Left renal pelvis (tissue), 4 donors: ENCODE measurements at places on chromosomes 2 and 18.

- peak; percentile 83 for DNase-seq
Measured at GRCh38 chr18:32349728-32350395, 120.8 kb downstream of the GAREM1 start.

GRCh38 chr2:43944915-43945314, 50.9 kb downstream of the LRPPRC start:
- DNase-seq = no peak

DNA sequence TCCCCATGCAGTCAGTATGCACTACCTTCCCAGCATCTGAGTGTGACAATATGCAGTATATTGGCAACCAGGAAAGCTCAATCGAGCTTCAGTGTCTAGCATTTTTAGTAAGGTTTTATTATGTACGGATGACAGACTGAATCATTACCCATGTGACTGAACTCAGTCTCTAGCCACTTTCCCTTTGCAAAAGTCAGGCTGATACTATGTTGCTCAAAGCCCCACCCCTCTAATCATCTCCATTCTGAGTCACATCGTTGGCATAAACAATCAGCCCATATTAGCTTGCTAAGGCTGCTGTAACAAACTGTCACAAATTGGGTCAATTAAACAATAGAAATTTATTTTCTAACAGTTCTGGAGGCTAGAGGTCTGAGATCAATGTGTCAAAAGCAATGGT, 25.8 kb upstream of the SRD5A2 start:
- DNase-seq = no peak

DNA sequence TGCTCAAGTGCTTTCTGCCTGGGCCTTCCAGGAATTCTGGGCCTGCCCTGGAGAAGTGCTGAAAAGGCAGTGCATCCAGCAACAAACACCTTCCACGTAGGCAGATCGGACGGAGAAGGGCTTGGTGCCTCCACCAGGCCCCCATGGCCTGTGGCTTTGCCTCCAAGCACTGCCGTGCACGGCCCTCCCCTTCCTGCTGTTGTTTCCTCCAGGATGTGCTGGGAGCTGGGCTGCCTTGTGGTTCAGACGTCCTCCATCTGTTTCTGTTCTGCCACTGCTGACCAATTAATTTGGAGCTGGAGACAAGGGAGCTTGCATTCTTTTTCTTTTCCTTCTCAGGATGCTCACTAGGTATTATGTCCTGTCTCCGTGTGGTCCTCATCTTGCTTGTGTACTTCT, 197.0 kb downstream of the HRH4 start:
- no peak for DNase-seq

DNA sequence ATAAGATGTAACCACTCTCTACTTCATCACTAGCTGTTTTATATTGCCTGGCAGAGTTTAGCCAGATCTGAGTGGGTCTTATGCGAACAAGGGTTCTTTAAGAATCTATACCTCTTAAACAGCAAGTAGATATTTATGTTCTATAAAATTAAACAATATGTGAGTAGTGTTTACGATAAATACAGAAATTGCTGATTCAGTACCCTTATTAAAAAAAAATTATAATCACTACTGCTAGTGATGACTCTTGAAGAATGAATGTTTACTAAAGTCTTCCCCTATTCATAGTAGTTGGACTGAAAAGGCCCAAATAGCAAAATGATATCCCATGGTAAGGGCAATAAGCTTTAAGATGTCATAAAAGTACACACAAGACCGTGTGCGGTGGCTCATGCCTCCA, 98.7 kb upstream of the DTNB start:
- no peak for DNase-seq

GRCh38 chr2:42072349-42073118, 24.7 kb downstream of the PKDCC start:
- DNase-seq = no peak

DNA sequence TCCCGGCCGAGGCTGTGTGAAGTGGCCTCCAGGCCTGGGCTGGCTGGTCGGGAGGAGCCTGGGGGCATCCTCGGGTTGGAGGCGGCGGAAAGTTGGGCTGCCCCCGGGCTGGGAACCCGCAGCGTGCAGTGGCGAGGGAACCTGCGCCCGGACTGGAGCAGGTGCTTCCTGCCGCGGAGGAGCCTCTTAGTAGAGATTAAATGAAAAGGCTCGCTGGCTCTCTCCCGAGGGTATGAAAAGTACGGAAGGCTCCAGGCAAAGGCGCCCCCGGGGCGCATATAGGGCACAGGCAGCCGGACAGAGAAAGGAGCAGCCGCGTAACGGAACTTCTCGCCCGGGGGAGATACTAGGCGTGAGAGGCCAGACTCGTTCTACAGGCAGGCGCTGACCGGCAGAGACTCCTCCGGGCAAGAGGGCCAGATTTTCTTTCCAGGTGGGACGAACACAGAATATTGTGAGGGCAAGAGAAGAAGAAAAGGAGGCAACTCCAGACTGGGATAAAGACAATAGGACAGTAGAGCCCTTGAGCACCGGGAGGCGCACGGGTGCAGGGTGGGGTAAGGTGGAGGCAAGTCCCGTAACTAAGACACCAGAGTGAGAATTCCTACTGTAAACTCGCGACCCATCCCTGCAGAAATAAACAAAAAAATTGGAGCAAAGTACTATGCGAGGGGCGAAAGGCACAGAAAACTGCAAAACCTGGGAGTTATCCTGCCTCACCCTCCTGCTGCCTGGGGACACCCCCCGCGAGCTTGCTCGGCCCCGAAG, 816 bp downstream of the CDH2 start:
- no peak for DNase-seq

GRCh38 chr2:101596333-101596732, 101.2 kb upstream of the MAP4K4 start:
- DNase-seq = no peak

DNA sequence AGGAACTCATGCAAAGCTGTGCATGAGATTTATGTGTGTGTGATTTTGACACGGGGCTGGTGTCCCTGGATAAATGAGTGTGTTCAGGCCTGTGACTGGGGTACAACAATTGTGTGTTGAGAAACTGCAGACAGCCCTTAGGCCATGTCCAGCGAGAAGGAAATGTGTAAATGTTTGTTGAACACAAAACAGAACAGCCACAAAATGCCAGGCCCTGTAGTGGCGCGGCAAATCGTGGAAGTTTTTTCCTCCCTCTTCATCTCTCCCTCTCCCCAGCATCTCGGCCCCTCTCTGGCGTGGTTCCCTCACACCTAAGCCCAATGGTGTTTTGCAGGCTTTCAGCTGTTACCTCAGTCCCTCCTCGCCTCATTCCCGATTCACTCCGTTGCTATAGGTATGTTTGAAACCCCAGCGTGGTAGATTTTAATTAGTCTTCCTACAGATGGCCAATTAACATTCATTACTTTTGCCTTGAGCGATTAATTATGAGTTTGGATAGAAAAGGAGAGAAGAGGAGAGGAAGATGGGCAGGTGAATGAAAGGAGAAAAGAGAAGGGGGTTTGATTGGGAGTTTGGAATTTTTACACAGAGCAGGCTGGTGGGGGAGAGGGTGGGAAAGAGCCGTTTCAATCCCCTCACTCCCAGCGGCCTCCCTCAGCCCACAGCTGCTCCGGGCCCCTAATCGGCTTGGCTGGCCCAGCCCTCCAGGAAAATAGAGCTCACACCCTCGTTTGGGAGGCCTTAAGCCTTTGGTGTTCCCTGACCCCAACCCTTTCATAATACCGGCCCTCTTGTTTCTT, 10.8 kb downstream of the SPR start:
- DNase-seq = no peak

DNA sequence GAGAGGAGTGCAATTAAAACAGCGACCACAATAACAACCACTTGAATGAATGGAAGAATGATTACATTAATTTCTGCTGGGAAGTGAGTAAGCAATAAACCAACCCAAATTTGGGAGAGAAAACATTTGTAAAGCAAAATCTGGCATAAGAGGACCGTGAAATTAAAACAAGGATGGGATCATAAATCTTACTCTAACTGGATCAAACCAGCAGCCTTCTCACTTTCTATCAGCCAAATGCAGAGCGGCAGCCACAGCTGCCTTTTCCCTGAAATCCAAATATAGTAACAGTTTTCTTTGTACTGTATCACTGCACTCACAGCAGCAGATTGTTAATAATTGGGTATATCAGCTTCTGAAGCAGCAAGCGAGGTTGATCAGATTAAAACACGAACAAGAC, 245.2 kb upstream of the REG3G start:
- no peak for DNase-seq

DNA sequence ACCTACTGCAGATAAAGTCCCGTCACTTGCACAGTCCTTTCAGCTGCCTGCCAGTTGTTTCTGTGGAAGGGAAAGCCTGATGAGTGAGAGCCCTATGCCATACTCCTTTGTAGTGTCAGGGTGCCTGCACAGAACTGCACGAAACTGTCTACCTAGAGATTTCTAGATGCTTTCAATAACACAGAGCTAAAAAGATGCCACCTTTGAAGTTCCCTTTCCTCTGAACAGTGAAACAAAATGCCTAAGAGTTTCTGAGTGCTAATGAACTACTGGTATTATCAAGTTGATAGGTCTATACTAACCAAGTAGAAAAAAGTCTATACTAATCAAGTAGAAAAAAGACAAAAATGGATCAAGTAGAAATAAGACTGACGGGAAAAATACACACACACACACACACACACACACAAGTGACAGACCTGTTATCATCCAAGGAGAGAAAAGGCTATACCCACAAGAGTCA, 79.0 kb downstream of the TLK1 start:
- DNase-seq = no peak

DNA sequence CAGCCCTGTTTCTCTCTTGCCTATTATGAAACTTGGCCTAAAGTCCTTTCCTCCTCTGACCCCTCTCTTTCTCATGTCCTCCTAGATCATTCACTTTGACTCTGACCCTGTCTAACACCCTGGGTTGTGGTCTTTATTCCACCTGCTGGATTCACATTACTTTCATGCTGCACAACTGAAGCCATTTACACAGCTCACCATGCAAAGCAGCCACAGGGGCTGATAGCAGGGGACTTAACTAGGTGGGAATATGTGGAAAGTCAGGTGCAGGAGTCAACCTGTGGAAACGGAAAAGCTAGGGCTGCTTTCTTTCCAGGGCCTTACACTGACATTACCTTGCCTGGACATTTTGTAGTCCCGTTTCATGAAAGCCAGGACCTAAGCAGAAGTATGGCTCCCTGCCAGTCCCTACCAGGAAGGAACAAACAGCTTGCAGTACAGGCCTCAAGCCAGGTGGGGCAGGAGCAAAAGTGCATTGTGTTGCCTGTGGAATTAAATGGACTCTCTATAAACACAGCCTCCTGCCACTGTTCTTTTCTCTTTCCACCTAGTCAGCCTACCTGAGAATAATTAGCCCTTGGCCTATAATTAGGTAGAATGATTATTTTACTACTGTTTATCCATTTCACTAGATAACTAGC, 11.8 kb downstream of the MAPRE3 start:
- DNase-seq = no peak

GRCh38 chr2:164913011-164913410, 42.3 kb downstream of the SLC38A11 start:
- DNase-seq = no peak

- DNase-seq = no peak
Measured at GRCh38 chr18:13461469-13461868, 242.9 kb downstream of the LDLRAD4 start.

DNA sequence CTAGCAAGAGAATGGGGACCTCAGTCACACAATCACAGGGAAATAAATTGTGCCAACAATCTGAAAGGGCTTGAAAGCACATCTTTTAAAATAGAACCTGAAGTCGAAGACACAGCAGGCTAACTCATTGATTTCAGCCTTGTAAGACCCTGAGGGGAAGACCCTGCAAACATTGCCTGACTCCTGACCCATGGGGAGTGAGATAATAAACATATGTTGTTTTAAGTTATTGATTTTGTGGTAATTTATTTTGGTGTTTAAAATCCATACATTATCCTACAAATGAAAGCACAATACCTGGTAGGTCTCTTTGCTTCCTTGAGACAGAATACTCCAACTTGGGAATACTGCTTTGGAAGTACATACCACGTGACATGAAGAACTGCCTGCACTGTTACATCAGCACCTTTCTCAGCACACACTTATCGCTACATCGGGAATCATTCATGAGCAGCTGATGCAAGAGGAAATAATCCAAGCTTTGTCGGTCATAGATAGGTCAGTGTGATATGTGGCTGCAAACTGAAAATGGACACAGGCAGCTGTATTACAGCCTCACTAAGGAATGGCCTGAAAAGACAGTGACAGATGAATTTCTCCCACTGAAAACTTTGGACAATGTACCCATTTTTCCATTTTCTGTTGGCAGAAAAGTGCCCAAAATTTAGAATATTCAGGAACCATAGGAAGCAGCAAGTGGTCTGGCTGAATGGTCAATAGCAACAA, 494.5 kb upstream of the MAP2 start:
- DNase-seq = no peak

DNA sequence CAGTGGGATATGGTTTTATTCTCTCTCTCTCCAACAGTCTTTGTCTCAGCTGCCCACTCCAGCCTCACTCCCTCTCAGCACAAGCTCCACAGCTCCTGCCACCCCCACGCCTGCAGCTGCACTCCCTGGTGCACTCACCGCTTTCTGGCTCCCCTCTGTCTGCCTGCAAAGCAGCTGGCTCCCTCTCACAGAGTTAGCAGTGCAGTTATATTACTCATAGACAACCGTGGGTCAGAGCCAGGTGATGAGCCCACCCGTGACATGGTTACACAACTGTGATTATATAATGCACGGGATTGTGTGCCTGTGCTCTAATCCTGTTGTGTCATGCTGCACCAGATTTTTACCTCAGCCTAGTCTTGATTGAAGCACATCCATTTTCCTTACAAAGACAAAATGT, 276.9 kb upstream of the CHAC2 start:
- no peak for DNase-seq

DNA sequence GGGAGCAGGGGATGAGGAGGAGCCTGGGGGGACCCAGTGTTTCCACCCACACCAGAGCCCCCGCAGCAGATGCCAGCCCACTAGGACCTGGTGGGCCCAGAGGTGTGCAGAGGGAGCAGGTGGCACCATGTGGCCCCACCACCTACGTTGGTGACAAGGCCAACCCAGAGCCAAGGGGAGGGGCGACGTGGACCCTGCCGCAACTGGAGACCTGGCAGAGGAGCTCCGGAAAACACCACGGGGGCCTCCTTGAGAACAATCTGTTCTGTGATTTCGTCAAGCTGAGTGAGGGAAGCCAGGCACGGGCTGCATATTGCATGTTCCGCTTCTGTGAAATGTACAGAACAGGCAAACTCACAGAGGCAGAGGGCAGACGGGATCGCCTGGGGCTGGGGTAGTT, 49.1 kb upstream of the GPC1 start:
- DNase-seq = no peak

DNA sequence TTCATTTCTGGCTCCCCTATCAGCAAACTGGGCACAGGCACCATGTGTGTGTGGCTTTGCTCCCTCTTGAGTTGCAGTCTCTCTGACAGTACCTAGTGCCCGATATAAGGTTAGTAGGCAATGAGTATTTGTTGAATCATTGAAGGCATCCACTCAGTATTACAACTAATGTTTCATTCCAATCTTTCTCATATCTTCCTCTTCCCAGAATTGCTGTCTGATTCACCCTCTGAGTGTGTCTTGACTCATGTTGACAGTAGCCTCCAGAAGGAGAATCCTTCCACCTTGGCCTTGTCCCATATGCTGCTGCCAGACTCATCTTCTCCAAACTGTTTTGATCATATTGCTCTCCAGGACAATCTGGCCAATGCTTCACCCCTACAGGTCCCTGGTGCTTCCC, 202.5 kb downstream of the LRRTM1 start:
- no peak for DNase-seq
